ENCODE measurements at places on chromosomes 16 and 17.

DNA sequence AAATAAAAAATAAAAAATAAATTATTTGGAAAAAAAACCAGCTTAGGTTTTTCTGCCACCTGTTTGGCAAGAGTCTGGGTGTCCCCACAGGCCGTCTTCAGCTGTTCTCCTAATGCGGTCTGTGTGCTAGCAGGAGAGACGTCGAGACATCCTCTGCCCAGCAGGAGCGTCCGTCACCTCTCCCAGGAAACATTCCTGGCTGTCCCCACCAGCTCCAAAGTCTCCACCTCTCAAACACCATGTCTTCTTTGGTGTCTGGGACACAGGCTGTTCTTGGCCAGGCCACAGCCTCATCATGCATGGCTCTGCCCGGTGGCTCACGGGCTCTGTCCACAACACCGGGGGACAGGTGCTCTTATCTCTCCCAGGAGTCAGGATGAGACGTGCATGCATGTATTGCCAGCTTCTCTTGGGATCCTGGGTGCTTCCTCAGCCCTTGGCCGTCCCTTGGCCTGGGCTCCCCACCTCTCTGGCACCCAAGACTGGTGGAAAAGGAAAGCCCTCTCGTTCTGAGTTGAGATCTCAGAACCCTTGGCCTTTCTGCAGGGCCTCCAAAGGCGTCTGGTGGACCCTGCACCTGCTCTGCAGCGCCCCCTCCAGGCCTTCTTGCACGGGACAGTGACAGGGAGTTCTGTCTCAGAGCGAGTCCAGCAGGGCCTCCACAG lies 84.9 kb upstream of the CBX4 start:
- peak; percentile 63 for DNase-seq

- DNase-seq = no peak
Observed at GRCh38 chr17:59753522-59754467, 46.3 kb downstream of the VMP1 start.

GRCh38 chr16:84588991-84589390 lies 28.9 kb downstream of the COTL1 start:
- no peak for DNase-seq

DNA sequence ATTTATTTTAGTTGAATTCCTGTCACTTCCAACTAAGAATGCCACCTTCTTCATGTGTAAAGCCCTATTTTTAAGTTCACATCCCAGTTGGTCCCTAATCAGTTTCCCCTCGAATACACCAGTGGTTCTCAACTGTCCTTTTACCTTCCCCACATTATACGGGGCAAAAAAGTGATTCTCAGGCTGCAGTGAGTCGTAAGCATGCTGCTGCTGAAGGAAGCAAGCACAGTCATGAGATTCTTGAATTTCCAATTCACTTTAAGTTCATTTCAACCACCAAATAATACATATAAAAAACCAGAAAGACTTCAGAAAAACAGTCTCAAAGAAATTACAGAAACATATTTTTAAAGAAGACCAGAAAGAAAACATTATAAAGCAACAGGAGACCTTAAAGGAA lies 47.9 kb downstream of the UBE2G1 start:
- DNase-seq = no peak

DNA sequence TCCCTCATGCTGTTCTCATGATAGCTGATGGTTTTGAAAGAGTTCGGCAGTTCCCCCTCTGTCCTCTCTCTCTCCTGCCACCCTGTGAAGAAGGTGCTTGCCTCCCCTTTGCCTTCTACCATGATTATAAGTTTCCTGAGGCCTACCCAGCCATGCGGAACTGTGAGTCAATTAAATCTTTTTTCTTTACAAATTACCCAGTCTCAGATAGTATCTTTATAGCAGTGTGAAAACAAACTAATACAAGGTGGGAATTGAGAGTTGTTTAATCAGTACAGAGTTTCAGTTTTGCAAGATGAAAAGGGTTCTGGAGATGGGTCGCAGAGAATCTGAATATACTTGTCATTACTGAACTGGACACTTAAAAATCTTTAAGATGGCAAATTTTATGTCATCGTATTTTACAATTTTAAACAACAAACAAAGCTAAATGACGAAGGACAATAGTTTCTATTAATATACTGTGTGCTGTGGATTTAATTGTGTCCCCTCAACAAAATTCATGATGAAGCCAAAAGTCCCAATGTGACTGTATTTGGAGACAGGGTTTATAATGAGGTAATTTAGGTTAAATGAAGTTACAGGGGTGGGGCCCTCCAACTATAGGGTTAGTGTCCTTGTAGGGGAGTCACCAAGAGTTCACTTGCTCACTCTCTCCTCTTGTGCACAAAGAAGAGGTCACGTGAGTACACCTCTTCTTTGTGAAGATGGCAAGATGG lies 4.4 kb downstream of the MT3 start:
- no peak for DNase-seq

- DNase-seq = no peak
Observed at GRCh38 chr17:73156887-73157520, 7.8 kb upstream of the SSTR2 start.

GRCh38 chr17:44689477-44690217 lies at the start of gene CCDC43:
TSS of gene CCDC43 (minus strand) at chr17:44689776. CDS start at chr17:44689753, 23 bp downstream.
- peak; percentile 92 for DNase-seq

- DNase-seq = no peak
Observed at GRCh38 chr17:16258901-16259300, 41.9 kb downstream of the PIGL start.

DNA sequence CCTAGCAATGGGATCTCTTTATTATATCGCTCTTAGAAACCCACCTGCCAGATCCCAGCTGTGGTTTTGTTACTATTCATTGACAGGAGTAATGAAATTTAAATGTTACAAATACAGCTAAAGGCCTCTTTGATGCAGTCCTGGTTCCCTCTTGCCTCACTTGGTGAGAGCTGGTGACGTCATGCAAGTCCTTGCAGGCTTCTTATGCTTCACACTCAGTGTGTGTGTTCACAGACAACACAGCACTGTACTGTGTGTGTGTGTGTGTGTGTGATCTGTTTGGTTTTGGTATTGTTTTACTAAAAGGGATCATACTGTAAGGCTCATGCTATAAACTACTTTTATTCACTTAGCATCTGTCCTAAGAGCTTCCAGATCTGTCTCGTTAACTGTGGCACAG lies 75.0 kb downstream of the USP22 start:
- no peak for DNase-seq

DNA sequence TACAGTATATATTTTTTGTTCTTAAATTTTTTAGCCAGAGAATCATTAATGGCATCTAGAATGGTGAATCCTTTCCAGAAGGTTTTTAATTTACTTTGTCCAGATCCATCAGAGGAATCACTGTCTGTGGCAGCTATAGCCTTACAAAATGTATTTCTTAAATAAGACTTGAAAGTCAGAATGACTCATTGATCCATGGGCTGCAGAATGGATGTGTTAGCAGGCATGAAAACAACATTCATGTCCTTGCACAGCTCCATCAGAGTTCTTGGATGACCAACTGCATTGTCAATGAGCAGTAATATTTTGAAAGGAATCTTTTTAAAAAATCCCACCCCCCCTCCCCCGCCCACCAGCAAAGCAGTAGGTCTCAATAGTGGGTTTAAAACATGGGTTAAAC lies 51.4 kb downstream of the CACNG1 start:
- DNase-seq = no peak

GRCh38 chr17:83097831-83098230 lies 18.4 kb downstream of the METRNL start:
- DNase-seq = no peak

GRCh38 chr16:73546341-73546845 lies 498.5 kb upstream of the ZFHX3 start:
- DNase-seq = no peak

- DNase-seq = no peak
Observed at GRCh38 chr16:85171759-85172454, 59.6 kb upstream of the CIBAR2 start.

DNA sequence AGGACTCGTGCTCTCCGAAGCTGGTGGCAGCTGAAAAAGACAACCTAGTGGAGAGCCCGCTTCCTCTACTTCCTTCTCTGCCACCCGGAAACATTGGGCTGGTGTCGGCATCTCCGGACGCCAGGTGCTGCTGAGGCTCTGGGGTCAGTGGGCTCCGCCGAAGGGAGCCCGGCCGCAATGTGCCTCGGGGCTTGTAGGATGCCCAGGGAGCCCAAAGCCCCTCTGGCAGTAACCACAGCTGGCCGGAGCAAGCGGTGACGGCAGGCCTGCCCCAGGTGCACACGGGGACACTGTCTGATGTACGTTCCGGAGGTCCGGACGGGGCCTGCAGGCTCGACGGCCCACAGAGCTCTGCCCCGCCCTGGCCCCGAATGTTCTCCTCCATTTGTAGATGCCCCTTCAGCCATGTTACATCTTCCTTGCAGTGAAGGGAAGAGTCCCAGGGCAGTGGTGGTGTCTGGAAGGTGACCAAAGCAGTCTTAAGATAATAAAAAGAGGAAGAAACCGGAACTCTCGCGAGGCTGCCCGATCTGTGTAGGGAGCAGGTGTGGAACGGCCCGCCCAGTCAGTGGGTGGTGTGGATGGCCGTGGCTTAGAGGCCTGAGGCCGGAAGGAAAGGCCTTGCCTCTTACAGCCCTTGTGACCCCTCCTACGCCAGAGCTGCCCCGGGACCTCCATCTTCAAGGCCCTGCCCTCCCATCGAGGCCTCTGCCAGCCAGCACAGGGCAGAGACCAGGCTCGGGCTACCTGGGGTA lies 22.6 kb downstream of the NDUFAF8 start:
- no peak for DNase-seq

- no peak for DNase-seq
Observed at GRCh38 chr17:51427323-51427811, 167.0 kb downstream of the UTP18 start.

GRCh38 chr16:66455970-66456369 lies 28.9 kb downstream of the BEAN1 start:
- no peak for DNase-seq

GRCh38 chr17:28937044-28937729 lies 14.1 kb downstream of the PHF12 start:
- peak; percentile 70 for DNase-seq

GRCh38 chr16:35391328-35391727 lies 1931.9 kb downstream of the TP53TG3F start:
- DNase-seq = peak; percentile 63

DNA sequence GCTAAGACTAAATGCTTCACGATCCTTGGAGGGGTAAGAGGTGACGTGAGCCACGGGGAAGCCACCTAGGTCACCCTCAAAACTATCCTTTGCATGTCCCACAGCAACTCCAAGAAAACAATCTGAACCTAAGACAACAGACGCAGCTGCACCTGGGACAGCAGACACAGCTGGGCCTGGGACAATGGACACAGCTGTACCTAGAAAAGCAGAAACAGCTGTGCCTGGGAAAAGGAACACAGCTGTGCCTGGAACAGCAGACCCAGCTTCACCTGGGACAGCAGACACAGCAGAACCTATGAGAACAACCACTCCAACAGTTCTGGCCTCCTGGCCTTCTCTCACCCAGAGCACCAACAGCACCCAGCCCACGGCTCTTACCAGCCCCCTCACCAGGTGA lies 11.7 kb upstream of the CD300LD start:
- no peak for DNase-seq

GRCh38 chr17:66422186-66422585 lies 119.8 kb downstream of the PRKCA start:
- no peak for DNase-seq

GRCh38 chr16:10501016-10501607 lies 79.3 kb downstream of the EMP2 start:
- no peak for DNase-seq

DNA sequence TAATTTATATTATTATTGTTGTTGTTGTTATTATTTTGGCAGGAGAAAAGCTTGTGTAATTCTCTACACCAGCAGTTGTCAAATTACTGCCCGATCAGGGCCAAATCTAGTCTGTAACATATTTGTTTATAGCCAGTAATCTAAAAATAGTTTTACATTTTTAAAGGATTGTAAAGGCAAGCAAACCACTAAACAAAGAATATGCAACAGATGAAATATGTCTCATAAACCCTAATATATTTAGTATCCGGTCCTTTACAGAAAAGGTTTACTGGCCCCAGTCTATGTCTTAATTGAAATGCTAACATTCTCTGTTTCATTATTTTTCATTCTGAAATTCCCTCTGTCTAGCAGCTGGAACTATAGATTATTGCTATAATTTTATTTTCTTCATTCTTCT lies 709.5 kb downstream of the KCNJ2 start:
- no peak for DNase-seq

- DNase-seq = no peak
Observed at GRCh38 chr16:66800856-66801255, 528 bp downstream of the TERB1 start.

DNA sequence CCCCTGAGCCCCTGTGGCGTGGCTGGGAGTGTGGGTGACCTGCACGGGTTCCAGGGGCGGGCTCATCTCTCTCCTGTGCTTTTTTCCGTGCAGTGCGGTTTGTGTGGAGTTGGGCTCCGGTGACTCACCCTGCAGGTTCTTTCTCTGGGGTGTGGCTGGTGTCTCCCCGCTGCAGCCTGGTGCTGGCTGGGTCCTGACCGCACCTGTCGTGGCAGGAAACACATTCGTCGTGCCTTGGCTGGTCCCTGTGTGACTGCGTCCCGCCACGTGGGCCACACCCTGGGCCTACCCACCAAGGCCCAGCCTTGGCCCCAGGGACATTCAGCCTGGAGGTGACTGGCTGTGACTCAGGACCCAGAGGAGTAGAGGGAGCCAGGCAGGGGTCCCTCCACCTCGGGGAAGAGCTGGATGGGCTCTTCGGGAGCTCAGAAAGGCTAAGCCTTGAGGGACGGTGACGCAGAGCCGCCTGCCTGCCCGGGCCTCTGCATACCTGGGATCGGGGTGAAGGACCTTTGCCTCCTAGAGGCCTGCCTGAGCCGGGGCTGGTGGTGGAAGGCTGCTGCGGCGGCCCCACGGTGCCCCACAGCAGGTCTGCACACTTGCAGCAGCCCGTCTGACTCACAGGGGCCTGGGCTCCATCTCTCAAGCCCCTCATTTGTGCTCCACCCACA lies 7.8 kb downstream of the TRAF7 start:
- DNase-seq = peak; percentile 58

DNA sequence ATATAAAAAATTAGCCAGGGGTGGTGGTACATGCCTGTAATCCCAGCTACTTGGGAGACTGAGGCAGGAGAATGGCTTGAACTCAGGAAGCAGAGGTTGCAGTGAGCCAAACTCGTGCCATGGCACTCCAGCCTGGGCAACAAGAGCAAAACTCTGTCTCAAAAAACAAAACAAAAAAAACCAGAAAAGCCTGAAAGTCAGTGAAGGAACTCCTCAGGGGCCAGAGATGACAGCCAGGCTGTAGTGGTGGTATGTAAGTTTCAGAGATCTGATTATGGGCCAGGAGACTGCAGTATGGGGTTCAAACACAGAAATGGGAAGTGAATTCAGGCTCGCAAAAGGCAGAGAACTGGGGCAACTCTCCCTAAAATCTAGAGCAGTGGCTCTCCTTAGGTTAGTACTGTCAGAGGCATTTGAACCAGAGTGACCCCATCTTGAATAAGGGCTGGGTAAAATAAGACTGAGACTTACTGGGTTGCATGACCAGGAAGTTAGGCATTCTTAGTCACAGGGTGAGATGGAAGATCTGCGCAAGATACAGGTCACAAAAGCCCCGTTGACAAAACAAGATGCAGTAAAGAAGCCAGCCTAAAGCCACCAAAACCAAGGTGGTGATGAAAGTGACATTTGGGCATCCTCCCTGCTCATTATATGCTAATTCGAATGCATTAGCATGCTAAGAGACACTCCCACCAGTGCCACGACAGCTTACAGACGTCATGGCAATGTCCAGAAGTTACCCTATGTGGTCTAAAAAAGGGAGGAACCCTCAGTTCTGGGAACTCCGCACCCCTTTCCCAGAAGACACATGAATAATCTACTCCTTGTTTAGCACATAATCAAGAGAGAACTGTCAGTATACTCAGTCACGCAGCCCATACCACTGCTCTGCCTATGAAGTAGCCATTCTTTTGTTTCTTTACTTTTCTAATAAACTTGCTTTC lies 120.2 kb upstream of the XYLT1 start:
- no peak for DNase-seq

- peak; percentile 42 for DNase-seq
Observed at GRCh38 chr16:57938936-57939871, 31.7 kb downstream of the CNGB1 start.

Measured in head of caudate nucleus (tissue), 42 donors.